ENCODE measurements at places on chromosomes 16 and 17.

GRCh38 chr17:33523577-33523981 is 230.5 kb upstream of the ASIC2 start:
- no peaks in the 10 kb centered on the region for H3K4me1 ChIP-seq
- H3K27me3 ChIP-seq = no peaks in the 10 kb centered on the region
- no peaks in the 10 kb centered on the region for H3K36me3 ChIP-seq
- DNase-seq = no peak

DNA sequence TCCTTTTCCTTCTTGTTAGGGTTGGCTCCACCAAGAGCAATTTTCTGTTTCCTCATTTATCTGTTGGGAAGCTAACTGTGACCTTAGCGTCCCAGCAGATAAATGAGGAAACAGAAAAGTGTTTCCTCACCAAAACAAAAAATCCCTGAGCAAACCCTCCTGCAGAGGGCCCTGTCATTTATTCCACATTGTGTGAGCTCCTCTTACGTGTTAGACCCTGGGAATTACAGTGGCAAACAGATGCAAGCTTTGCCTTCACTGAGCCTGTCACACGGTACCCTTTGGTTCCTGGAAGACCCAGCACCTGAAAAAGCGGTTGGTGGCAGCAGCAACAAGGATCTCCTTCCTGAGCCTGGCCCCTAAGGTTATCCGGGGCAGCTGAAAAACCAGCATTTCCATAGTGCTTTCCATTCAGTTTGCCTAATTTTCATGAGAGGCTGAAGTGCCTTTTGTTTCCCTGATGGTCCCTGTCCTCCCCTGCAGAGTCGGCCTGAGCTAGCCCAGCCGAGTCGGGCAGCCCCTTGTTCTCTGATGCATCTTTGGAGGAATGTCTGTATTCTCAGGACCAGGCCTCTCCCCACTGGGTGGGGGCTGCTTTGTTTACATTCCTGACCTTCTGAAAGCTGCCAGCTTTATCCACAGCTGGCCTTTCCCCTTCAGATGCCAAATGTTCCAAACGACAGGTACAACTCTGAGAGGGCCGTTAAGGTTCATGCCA is 34.7 kb downstream of the YPEL2 start:
- H3K27ac ChIP-seq = no peak overlapping the region
- peaks cover 29% of the 10 kb centered on the region for H3K4me1 ChIP-seq
- H3K4me3 ChIP-seq = no peak overlapping the region
- peaks cover 7% of the 10 kb centered on the region for H3K36me3 ChIP-seq

- peak overlapping the region; percentile 6 for H3K4me3 ChIP-seq
- H3K4me1 ChIP-seq = peaks cover 31% of the 10 kb centered on the region
- H3K27ac ChIP-seq = peak overlapping the region; percentile 49
Measured at GRCh38 chr17:78375401-78376151, 2.9 kb upstream of the PGS1 start.

DNA sequence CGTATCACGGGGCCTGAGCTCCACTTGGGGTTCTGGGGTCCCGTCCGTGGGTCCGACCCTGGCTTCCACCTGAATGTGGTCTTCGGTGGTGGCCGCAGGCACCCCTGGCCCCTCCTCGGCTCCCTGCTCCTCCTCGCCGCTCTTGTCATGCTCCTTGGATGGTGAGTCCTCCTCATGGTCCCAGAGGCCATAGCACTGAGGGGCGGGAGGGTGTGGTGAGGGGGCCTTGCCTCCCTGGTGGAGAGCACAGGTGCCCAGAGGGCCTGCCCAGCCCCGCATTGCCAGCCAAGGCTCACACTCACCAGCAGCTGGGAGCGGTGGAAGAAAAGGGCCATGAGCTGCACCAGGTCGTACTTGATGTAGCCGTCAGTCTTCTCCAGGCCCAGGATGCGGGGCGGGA is 14.9 kb downstream of the CTU2 start:
- no peaks in the 10 kb centered on the region for H3K27me3 ChIP-seq
- H3K36me3 ChIP-seq = peaks cover 74% of the 10 kb centered on the region
- H3K4me3 ChIP-seq = no peak overlapping the region
- no peak overlapping the region for H3K27ac ChIP-seq
- H3K4me1 ChIP-seq = no peaks in the 10 kb centered on the region

DNA sequence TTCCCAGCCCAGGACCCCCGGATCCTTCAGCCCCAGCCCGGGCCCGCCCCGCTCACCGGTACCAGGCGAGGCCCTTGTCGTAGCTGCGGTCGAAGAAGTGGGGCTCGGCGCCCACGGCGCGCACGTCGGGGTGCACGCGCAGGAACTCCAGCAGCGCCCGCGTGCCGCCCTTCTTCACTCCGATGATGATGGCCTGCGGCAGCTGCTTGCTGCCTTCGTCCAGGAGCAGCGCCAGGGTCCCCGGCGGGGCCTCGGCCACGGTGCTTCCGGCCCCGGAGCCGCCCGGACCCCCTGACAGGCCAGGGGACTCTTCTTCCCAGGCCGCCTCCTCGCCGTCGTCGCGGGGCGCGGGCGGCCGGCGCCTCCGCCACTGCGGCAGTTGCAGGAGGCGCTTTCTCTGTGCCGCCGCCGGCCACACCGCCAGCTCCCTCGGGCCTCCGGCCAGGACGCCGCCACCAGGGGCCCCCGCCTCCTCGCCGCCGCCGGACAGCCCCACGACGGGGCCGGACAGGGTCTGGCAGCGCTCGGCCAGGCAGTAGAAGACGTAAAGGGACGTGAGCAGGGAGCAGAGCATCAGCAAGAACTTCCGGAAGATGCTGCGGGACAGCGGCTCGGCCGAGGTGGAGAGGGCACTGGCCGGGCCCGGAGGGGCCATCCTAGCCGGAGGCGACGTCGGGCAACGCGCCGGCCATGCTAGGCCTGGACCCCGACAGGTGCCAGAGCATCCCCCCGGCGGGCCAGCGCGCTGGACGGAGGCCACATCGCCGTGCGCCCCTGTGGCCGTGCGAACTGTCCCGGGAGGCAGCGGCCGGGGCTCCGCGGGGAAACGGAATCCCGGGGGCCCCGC is 1.0 kb downstream of the HS3ST3A1 start:
- peak overlapping the region; percentile 79 for H3K27ac ChIP-seq
- peaks cover 39% of the 10 kb centered on the region for H3K4me1 ChIP-seq
- H3K4me3 ChIP-seq = peak overlapping the region; percentile 88
- H3K36me3 ChIP-seq = no peaks in the 10 kb centered on the region
- no peaks in the 10 kb centered on the region for H3K27me3 ChIP-seq
- DNase-seq = no peak

DNA sequence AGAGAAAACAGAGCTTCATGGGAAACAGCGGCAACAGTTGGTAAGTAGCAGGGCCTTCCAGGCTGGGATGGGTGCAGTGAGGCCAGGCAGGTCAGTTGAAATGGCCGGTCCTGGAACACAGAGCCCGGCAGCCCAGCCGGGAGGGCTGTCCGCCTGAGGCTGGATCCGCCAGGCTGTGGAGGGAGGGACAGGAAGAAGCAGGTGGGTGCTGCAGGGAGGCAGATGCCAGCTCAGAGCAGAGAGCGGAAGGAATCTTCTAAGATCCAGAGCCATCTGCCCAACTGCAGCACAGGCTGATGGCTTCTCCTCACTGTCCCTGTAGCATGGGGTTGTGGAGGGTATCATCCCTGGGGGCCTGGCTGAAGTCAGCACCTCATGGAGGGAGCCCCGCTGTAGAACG is 599 bp downstream of the RNF112 start:
- H3K27me3 ChIP-seq = no peaks in the 10 kb centered on the region
- peaks cover 5% of the 10 kb centered on the region for H3K36me3 ChIP-seq
- no peak for DNase-seq
- H3K4me3 ChIP-seq = no peak overlapping the region
- no peak overlapping the region for H3K27ac ChIP-seq

DNA sequence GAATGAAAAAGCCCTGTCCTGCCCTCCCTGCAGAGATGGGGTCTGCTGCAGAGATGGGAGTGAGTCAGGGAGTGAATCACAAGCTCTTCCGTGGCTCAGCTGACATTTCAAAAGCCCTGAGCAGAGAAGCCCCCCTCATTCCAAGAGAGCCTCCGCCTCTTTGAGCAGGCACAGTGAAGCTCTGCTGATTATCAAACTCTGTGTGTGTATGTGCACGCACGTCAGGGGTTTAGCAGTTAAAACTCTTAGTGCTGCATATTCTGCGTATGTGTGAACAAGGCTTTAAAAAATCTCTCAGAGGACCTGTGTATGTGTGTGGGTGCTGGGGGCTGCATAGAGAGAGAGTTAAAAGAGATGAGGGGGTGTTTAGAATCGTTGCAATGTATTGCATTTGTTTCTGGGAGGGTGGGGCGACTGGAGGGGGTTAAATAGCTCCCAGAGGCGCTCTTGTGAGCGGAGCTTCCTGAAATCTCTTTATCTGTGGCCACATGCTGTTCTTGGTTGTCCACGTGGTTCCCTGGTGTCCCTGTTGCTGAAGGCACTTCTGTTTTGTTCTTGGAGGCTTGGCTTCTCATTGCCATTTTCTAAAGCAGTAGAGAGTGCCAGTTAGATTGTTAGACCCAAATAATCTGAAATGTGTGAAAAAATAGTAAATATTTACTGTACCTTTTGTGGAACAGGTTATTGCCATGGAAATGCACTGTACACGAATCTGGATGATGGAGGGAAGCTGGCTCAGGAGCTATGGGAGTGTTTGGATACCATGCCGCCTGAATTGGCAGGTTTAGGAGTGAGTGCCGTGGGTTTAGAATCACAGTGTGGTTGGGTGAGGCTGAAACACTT is 116.6 kb downstream of the PRKCB start:
- H3K4me3 ChIP-seq = no peak overlapping the region
- H3K27ac ChIP-seq = no peak overlapping the region
- H3K27me3 ChIP-seq = peaks cover 40% of the 10 kb centered on the region
- H3K36me3 ChIP-seq = no peaks in the 10 kb centered on the region

DNA sequence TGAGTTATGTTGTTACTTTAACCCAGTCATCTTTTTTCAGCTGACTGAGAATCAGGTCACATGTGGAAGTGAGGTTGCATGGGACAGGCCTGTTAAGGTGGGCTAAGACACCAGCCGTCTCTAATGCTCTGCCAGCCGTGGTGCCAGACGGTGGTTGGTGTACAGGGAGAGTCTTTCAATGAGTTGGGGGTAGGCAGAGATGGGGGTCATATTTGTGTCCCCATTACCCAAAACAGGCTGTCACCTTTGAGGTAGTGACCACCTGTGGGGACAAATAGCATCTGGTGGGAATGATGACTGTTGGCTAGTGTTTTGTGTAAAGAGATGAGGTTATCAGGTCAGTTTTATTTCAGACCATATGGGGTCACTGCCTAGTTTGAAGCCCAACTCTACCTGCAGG is 1.8 kb downstream of the RPL38 start:
- peaks cover 22% of the 10 kb centered on the region for H3K27me3 ChIP-seq
- peaks cover 23% of the 10 kb centered on the region for H3K4me1 ChIP-seq
- H3K4me3 ChIP-seq = peak overlapping the region; percentile 90
